Astrocyte (in vitro differentiated cells and primary cell): ENCODE measurements at places on chromosomes 11 and 22. TPM values are rescaled to one million over a fixed set of nuclear protein-coding genes. Genes with fewer than 3 reads are reported as not detected.

The SLC22A9 gene
- total RNA-seq, result not detected in 2 replicates

The PHLDA2 gene
- 78.8 and 80.8 TPM in 2 replicates for total RNA-seq

The FOLR3 gene
- not detected in 2 replicates for total RNA-seq

The OR8B12 gene
- total RNA-seq, result not detected in 2 replicates

The TRIM29 gene
- total RNA-seq, result 0.55 and 1.1 TPM in 2 replicates

The DEFB131B gene
- total RNA-seq, result not detected in 2 replicates

The TRIM51 gene
- not detected in 2 replicates for total RNA-seq

The GDPD4 gene
- not detected in 2 replicates for total RNA-seq

The PTPRCAP gene
- total RNA-seq, result 1.7 and 2.3 TPM in 2 replicates
